ENCODE measurements at places on chromosomes 2 and 18.

DNA sequence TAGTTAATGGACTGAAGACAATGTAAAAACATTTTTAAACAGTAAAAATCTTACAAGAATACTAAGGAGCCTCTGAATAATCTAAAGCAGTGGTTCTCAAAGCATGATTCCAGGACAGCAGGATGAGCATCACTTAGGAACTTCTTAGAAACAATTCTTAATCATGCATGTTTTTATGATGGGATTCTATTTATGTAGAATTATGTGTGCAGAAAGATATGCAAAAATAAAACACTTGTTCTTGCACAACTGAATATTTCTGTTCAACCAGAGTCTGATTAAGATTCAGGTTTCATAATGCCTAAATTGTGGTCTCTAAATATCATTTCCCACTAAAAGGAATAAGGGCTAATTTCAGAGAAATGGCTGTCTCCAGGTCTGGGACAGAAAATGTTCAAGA, 69.2 kb upstream of the MTIF2 start:
- DNase-seq, result no peak

- no peak for DNase-seq
Observed at GRCh38 chr18:56115071-56116015, 523.0 kb downstream of the TXNL1 start.

- no peak for DNase-seq
Observed at GRCh38 chr18:8635087-8635486, 25.9 kb downstream of the RAB12 start.

- no peak for DNase-seq
Observed at GRCh38 chr2:236617221-236617737, 47.7 kb downstream of the ACKR3 start.

GRCh38 chr2:136183097-136183496, 65.1 kb upstream of the CXCR4 start:
- DNase-seq, result no peak

GRCh38 chr2:219406861-219407230, 11.3 kb upstream of the DES start:
- no peak for DNase-seq

DNA sequence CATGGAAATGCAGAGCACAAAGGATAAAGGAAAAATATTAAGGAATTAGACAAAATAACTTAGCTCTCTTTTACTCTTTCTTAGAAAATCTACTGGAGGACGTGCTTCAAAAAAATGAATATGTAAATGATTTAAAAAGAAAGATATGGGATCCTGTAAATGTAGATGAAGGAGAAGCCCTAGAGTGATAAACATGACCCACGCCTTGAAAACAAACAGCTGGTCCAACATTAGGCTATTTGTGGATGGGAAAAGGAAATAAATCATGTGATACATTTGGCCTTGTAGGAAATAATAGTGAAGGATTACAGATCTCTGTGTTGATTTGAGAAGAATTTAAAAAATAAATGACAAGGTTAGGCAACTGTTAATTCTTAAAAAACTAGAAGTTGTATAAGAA, 492.1 kb upstream of the SLC39A10 start:
- no peak for DNase-seq

DNA sequence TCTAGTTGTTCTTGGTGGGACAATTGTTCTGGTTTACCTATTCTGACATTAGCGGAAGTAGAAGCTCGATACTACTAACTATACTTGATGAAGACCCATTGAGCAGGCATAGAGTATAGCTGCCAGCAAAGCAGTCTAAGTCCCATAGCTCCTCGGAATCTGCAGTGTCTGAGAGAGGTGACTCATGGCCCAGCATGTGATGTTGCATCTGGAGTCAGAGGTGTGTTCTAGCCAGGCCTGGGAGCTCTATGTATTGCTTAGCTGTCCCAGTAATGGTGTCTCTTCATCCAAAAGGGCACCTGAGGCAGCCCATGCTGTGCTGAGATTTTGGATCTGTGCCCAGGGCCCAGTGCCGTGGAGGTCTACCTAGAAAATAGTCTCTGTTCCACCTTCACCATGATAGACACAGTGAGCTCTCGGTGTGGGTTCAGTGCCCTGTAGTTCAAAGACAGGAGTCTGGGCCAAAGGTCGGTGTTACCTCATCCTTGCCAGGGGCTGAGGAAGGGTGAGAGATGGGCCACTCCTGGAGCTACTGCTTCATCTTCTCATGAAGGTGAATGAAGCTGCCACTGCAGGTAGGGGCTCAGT, 47.3 kb downstream of the MEX3C start:
- DNase-seq, result no peak

DNA sequence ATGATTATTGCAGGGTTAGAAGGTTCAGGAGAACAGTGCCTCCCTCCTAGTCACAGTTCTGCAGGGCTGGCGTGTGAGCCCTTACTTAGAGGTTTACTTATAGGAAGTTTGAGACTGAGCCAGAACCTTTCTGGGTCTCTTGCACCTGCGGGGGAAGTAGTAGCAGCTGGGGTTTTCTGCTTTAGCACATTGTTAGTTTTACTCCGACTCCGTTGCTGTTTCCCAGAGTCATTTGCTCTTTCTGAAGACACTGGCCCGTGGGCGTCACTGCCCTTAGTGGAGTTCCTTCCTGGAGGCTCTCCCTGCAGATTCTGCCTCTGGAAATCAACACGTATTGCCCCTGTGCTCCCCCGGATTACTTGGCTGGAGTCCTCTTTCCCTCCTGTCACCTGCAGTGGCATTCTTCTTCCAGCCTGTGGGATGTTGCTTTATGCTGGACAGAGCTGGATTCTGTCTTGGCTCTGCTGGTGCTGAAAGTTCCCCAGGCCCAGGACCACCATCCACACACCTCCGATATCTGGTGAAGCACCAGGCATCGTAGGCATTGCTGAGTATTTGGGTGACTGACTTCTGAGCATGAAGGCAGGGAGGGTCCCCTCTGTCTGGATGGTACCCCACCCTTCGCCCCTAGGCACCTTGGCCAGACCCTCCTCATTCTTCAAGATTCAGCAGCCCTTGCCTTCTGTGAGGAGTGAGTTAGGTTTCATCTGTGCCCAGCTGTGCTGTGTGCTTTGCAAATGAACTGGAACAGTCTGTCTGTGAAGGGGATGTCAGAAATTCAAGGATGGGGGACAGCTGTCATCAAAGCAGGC, 51.7 kb downstream of the AGAP1 start:
- no peak for DNase-seq

- no peak for DNase-seq
Observed at GRCh38 chr18:79746730-79747129, 51.0 kb upstream of the KCNG2 start.

GRCh38 chr18:32276906-32277305, 87.1 kb downstream of the MEP1B start:
- DNase-seq, result no peak
